ENCODE measurements at places on chromosomes 12 and 14.
A peak's percentile ranks its signal among the peaks of the same experiment; 100 is the strongest.

GRCh38 chr14:80956922-80957321 lies 1.5 kb downstream of the TSHR start:
- no peak for DNase-seq

GRCh38 chr12:13843841-13844240 lies 137.6 kb downstream of the GRIN2B start:
- no peak for DNase-seq

GRCh38 chr14:69693145-69693544 lies 73.8 kb upstream of the SRSF5 start:
- DNase-seq, result no peak

GRCh38 chr12:93982771-93983315 lies 165.5 kb upstream of the PLXNC1 start:
- DNase-seq, result peak; percentile 52

- DNase-seq, result no peak
Measured at GRCh38 chr14:38521591-38521990, 265.7 kb upstream of the CLEC14A start.

- DNase-seq, result no peak
Measured at GRCh38 chr14:81302638-81303037, 81.9 kb upstream of the GTF2A1 start.

DNA sequence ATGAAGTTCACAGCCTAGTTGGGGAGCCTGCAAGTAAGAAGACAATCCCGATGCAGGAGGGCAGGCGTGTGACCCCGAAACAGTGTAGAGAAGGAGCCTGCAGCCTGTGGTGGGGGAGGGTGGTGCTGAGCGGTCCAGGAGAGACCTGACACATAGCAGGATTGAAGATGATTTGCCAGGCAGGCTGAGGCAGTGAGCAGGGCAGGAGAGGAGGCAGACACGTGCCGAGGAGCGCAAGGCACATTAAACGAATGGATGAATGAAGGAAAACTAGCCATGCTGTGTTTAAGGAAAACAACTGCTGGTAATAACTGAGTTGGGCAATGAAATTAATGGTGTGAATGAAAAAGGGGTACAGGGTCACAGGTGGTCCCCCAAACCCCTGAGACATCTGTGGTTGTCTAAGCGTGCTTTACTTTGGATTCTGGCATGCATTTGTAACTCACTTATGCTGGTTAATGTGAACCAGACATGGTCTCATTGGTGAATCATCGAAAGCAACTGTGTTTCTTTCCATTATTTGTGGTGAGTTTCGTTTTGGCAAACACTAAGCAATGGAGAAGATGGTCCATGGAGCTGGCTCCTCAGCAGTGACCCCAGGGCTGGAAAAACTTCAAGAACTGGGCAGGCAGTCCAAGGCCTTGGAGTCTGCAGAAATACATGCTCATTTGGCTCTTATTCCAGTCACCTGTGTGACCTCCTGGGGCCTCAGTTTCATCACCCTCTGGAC lies 96.9 kb upstream of the EVL start:
- DNase-seq, result peak; percentile 52

DNA sequence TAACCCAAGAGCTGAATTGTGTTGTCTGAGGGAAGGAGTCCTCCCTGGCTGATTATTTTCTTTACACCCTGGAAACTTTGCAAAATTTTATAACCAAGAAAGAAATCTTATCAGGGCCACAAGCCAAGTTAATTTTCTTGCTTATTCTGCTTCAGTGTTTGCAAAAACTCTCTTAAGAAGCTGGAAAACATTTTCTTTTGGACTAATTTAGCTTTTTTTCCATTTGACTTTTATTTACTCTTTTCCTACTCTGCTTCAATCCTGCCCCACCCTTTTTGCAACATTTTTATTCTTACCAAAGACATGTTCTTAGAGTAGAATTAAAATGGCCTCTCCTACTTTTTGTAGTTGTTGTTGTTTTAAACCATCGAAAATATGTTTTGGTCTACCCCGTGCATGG lies 378.7 kb downstream of the ZFP36L1 start:
- DNase-seq, result no peak

- no peak for DNase-seq
Measured at GRCh38 chr12:62632411-62632918, 165.8 kb downstream of the MON2 start.

DNA sequence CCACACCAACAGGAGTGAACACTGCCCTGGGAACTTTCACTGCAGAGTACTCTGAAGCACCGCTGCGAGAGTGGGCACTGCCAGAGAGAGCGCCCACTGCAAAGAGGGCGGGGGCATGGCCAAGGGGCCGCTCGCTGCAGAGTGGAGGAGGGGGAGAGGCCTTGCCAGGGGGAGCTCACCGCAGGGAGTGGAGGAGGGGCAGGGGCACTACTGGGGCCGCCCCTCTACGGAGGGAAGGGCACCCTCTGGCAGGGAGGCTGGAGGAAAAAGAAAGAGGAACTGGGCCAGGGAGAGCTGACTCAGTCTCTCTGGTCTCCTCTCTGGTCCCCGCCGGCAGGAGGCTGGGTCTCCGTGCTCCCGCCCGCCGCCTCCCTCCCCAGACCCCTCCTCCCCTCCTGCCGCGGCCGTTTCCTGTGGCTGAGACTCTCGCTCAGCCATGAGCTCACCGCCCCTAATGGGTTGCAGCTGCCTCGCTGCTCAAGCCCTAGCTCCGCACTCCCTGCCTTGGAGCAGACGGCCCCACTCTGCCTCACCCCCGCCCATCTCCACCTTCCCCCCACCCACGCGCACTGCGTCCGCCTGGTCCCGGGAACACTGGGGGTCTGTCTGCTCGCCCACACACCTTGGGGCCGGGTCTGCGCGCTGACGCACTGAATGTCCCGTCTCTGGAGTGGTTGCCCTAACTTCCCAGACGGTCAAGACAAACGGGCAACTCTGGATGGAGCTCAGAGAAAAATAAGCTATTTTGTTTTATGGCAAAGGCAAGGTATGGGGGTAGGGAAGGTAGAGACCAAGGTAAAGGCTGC lies 1.3 kb downstream of the ARHGEF40 start:
- DNase-seq, result peak; percentile 73

- no peak for DNase-seq
Measured at GRCh38 chr12:1318327-1319031, 275.9 kb downstream of the FBXL14 start.

GRCh38 chr12:6941267-6941666 lies 2.3 kb upstream of the RNU7-1 start:
- no peak for DNase-seq

DNA sequence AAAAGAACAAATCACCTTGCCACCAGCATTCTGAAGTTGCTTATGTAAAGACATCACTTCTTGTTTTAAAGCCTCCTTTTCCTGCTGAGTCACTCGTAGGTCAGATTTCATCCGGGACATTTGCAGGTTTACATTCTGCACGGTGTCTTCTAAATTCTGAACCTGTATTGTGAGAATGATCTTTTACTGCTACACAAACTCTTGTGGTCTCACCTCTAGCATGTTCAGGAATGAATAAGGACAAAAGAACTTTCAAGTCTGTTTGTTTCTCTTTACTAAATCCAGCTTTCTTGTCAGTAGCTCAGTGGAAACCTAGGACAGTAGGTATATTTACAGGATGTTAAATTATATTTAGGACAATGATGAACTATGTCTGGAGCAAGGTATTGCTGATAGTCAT lies 73.5 kb upstream of the SAV1 start:
- no peak for DNase-seq

GRCh38 chr12:105036937-105037649 lies 47.2 kb downstream of the ALDH1L2 start:
- DNase-seq, result no peak

- no peak for DNase-seq
Measured at GRCh38 chr12:128811806-128812205, 12.0 kb downstream of the SLC15A4 start.

DNA sequence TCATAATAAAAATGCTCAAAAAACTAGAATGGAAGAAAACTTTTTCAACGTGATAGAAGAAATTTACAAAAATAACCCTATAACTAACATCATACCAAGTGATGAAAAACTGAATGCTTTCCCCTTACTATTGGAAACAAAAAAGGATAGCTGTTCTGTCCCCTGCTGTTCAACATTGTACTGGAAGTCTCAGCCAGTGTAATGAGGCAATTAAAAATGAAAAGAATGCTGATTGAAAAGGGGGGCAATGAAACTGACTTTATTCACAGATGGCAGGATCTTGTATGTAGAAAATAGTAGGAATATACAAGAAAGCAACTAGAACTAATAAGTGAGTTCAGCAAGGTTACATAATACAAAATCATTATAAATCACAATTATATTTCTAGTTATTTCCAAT lies 337.9 kb upstream of the KITLG start:
- DNase-seq, result no peak

- DNase-seq, result no peak
Measured at GRCh38 chr14:68676511-68676943, 116.3 kb downstream of the ZFP36L1 start.

- DNase-seq, result no peak
Measured at GRCh38 chr12:2125651-2126522, 73.1 kb downstream of the CACNA1C start.

DNA sequence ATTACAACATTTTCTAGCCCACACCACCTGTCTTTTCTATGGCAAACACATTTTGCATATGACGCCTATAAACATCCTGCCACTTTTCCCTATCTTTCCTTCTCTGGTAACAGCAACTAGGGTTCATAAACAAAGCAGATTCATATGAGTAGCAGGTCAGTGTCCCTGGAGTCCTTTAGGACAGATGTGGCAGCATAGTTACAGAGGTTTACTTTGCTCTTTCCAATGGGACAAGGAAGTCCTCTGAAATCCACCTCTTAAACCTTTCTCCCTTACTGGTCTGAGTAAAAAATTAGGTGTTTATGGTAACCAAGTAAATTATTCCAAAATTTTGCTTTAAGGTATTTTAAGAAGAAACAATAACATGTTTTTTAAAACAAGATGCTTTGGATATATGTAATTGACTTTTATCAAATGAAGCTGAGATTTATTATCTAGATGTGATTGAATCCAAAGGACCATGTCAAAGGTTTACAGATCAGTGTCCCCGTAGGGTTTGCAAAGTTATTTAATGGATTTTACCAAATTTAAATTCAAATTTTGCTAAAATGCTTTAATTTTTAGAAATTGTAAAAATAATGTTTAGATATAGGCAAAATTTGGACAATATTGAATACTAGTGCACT lies 79.2 kb upstream of the PAWR start:
- no peak for DNase-seq

- DNase-seq, result no peak
Measured at GRCh38 chr14:101622251-101623076, 61.2 kb downstream of the DIO3 start.

- no peak for DNase-seq
Measured at GRCh38 chr12:52977170-52977569, 28.3 kb downstream of the KRT18 start.

- DNase-seq, result peak; percentile 4
Measured at GRCh38 chr14:26163761-26164160, 434.1 kb downstream of the NOVA1 start.

- no peak for DNase-seq
Measured at GRCh38 chr12:11676052-11676451, 26.6 kb downstream of the ETV6 start.

DNA sequence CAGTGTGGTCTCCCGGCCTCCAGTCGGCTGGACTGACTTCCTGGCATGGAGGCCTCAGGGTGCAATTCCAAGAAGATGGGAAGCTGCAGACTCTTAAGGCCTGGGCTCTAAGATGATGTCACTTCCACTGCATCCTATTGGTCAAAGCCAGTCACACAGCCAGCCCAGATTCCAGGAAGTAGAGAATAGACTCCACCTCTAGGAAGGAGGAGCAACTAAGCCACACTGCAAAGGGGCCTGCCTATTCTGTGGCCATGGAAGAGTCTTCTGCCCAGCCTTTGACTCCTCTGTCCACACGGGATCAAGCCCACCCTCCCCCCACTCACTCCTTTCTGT lies 103.9 kb upstream of the RFLNA start:
- DNase-seq, result no peak

DNA sequence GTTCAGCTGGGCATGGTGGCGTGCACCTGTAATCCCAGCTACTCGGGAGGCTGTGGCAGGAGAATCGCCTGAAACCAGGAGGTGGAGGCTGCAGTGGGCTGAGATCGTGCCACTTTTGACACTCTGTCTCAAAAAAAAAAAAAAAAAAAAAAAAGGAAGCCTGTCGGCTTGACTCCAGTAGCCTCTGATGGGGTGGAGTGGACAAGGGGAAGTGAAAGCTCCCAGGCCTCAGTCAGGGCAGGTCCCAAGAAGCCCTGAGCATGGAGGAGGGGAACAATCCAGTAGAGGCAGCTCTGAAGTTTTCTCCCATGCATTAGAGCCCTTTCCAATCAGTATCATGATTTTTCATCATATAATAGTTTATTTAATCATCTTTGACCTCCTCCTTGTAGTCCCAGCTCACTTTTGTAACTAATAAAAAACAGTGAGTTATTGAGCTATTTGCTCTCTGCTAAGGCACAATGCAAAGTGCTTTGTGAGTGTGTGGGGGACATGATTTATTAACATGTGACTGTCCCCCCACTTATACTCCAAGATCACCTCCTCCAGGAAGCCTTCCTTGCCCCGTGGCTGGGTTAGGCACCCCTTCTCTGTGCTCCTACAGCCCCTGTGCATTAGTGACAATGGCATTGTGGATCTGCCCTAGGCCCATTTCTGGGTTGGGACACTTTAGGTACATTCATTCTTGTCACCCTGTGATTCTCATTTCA lies 4.7 kb upstream of the SSH1 start:
- DNase-seq, result no peak

GRCh38 chr12:10331642-10332239 lies 24.1 kb downstream of the KLRD1 start:
- DNase-seq, result peak; percentile 37

DNA sequence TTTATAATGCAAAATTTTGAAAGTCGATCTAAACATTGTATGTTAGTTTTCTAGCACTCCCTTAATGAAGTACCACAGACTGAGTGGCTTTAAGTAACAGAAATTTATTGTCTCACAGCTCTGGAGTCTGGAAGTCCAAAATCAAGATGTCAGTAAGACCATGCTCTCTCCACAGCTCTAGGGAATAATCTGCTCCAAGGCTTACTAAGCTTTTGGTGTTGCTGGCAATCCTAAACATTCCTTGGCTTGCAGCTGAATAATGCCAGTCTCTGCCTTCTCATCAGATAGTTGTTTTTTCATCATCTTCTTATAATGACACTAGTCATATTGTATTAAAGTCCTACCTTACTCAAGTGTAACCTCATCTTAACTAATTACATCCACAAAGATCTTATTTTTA lies 102.2 kb downstream of the RASSF9 start:
- DNase-seq, result no peak

- DNase-seq, result no peak
Measured at GRCh38 chr12:84779169-84779568, 133.4 kb downstream of the SLC6A15 start.
